ENCODE measurements at places on chromosomes 6 and 20.

- DNase-seq = no peak
These were observed 285.6 kb downstream of the CDKAL1 start for GRCh38 chr6:20819774-20820400.

DNA sequence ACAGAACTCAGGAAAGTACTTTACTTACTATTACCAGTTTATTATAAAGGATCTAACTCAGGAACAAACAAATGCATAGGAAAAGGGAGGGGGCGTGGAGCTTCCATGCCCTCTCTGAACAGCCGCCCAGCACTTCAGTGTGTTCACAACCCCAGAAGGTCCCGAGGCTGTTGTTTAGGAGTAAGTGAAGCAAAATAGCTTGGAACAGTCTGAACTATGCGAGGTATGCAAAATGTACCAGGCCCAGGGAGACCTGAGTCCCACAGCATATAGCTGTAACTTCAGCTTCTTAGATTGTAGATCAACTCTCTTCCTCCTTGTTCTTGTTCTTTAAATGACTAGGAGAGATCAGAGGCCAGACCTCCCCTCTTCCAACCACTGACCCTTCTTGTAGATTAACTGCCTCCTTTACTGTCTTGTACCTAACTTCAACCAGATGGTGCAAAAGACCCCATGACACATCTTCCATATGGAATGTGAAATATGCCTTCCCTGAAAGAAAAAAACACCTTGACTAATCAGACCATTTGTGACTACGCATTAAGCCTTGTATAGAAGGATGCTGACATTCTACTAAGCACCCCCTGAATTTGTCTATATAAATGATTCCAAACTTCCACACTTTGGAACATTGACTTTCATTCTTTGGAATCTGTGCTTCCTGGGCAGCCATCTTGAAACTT is 98.8 kb upstream of the SNX9 start:
- DNase-seq = no peak

DNA sequence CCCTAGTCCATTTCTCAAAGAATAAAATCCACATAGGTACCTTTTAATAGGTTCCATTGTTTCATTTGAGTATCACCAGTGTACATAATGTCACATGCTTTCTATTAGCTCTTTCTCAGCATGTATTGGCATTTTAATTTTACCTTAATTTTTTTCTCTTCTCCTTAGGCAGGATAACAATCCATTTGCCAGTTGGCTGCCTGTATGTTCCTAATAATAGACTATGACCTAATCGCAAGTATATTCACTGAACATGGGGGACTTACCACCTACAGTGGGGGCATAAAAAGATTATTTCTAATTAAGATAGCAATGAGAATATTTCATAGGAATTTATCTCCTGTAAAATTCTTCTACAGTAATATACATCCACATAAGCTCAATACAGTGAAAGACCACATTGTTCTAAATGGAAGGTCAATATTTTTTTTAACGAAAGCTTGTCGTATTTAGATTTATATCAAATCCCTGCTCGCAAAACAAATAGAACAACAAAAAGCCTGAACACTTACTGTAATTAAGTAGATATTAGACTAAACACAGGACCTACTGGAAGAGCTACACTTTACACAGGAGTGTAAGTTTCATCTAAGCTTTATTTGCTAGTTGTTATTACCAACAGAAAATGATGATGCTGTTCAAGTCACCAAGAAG is 76.4 kb downstream of the OGFRL1 start:
- DNase-seq = no peak

- no peak for DNase-seq
These were observed 128.8 kb downstream of the EDN1 start for GRCh38 chr6:12418946-12419345.

GRCh38 chr20:16864069-16864468 is 115.9 kb downstream of the OTOR start:
- no peak for DNase-seq

DNA sequence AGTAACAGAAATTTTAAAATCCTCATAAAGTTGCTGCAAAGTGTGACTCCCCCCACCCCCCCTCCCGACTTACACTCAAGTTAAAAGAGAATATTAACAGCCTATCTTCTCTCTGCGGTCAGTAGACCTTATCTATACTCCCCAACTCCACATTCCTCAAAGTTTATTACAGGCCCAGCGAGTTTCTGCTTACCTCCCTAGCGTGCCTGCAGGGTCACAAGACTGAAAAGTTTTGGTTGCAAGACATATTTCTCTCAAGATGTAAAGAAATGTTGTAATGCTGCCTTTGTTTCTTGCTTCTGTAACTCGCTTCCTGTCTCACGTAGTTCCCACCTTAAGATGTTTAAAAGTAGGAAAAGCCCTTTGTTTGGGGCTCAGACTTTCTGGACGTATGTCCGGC is 699.6 kb downstream of the PHF3 start:
- DNase-seq = no peak

GRCh38 chr20:51402201-51402600 is 140.3 kb downstream of the NFATC2 start:
- no peak for DNase-seq

GRCh38 chr6:99364026-99364425 is 14.6 kb upstream of the FAXC start:
- no peak for DNase-seq

GRCh38 chr6:44232676-44233566 is 9.5 kb downstream of the SLC29A1 start:
- no peak for DNase-seq

DNA sequence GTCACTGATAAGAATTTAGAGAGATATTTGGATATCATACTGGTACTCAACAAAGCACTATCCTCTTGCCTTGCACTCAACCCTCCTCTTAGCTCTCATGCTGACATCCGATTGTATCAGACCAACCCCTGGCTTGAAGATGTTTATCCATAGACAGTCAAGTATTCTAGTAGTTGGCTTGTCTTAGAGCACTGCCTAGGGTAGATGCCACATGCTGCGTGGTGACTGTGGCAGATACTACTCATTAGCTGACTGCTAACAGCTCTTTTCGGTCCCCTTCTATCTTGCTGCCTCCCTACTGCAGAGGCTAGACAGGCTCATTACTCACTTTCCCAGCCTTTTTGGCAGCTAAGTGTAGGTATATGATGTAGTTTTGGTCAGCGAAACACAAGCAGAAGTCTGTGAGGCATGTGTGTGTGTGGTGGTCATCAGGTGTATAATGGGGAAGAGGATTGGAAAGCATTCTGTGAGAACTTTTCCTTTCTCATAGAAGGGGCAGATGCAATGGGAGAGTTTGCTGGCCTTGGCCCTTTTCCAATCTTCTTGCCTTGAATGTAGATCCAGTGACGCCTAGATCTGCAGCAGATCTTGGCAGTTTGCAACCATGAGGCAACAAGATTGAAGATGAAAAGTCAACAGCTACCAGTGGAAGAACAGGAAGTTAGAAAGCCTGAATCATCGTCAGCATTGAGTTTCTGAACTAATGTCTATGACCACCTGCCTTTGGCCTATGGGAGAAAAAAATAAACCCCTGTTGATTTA is 4.4 kb upstream of the IFNGR1 start:
- no peak for DNase-seq

DNA sequence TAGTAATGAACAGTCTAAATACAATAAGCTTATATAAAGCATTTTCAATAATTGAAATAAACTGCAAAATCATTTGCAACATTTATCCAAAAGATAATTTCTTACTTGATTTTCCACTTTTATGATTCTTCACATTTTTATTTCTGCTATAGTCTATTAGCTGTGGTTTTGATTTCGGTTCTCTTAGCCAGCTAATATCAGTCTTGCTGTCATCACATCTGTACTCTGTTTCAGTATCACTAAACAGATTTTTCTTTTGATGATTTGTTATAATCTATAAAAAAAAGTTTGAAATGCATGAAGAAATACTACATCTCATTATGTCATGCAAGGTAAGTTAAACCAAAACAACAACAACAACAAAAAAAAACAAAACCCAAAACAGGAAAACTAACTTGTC is 53.2 kb downstream of the SYCP2 start:
- DNase-seq = no peak

Measured in D721Med (cell line).